Stimulated activated CD8-positive, alpha-beta memory T cell treated with anti-CD3 and anti-CD28 coated beads, Interleukin-2, amount 100 ng/mL, for 1 hour (primary cell): ENCODE measurements at places on chromosomes 7 and 10.

DNA sequence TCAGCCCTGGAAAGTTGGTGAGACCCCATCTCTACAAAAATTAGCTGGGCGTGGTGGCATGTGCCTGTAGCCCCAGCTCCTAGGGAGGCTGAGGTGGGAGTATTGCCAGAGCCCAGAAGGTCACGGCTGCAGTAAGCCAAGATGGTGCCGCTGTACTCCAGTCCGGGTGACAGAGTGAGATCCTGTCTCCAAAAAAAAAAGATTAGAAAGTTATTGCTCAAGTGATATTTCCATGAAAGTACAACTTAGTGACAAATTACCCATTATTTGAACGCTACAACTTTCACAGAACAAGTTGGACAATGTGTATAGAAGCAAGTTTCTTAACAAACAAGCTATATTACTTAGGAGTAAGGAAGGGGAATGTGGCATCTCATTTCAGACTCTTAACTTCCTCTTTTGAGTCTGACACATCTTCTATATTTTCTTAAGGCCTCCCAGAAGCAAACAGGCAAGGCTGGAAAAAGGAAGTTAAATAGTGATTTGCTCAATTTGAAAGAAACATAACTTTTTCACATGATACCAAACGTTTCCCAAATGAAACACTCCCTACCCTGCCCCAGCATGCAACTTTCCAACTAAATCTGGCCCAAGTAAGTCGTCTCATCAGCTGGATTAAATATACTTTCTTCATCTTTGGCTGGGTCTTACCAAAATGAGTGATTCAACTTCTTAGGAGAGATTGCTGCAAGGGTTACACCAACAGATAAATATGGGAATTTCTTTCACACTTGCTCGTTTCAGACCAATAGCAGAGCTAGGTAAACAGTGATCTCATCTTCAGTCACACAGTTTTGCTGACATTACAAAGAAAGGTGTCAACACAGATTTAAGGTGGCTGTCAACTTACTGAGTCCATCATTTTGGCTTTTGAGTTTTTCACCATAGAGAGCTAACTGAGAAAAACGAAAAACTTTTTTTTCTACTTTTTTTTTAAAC is 66.3 kb upstream of the KLF6 start:
- no peak for DNase-seq

GRCh38 chr7:113912876-113913275 is 5.9 kb downstream of the PPP1R3A start:
- DNase-seq = no peak

DNA sequence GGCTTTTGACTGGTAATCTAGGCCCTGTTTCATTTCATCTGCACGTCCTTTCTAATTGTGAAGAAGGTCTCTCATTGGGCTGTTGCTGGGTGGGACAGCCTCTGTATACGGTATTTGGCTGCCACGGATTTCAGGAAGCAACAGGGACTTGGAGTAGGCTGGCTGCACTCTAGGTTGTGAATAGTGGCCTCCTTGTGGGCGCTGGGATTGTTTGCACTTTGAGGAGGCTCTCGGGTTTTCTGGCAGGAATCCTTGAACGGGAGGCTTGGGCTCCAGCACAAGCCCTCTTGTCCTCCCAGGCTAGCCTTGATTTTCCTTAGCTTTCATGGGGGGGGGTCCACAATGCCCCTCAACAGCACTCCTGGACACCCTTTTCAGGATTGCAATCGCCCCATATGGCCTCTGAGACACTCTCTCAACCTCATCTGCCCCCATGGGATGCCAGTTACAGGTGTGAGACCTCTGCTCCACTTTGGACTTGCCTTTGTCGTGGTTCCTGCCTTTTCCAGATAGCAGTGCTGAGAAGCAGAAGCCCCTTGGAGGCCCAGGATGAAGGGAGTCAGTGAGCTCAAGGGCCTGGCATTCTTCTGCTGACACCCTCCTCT is 33.9 kb upstream of the ZNF273 start:
- DNase-seq = no peak

GRCh38 chr7:112876877-112877276 is 86.7 kb upstream of the TMEM168 start:
- no peak for DNase-seq

GRCh38 chr7:115662120-115662519 is 368.4 kb downstream of the TFEC start:
- no peak for DNase-seq

GRCh38 chr7:2013381-2014311 is 219.1 kb downstream of the MAD1L1 start:
- DNase-seq = no peak

- no peak for DNase-seq
These were observed 17.9 kb upstream of the CCSER2 start for GRCh38 chr10:84310470-84310869.

DNA sequence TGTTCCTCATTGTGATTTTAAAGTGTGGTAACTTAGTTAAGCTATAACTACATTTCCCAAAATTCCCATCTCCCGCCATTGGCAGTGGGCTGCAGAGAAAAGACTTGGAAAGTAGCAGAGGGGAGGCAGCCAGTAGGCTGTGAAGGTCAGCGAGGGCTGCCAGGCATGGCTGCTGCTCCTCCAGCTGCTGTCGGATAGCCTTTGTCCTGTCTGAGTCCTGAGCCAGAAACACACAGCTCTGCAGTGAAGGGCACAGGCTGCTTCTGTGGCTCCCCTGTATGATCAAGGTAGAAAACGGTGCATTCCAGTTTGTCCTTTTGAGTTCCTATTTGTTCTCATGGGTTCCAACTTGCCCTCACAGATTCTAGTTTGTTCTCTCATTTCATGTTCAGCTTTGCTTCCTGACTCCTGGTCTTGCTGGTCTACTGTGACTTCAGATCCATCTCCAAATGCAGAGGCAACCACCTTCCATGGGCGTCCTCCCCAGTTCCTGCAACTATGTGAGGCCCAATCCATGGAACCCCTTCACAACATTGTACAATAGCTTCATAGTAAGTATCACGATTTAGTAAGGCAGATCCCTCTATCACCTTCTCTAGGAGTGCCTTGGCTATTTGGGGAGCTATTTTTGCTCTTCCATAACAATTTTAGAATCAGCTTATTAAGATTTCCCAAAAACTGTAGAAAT is 31.7 kb downstream of the SYPL1 start:
- DNase-seq = no peak

- no peak for DNase-seq
These were observed 4.1 kb upstream of the CHN2 start for GRCh38 chr7:29190349-29191045.

DNA sequence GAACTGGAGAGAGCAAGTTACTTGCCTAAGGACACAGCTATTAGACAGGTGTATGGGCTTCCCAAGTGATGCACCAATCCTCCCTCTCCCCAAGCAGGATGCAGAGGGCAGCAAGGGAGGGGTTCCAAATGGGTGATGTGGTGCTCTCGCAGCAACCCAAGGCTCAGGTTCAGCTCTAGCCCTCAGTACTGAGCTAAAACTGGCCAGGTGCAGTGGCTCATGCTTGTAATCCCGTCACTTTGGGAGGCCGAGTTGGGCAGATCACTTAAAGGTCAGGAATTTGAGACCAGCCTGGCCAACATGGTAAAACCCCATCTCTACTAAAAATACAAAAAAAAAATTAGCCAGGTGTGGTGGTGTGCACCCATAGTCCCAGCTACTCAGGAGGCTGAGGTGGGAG is 40.7 kb downstream of the GPRIN2 start:
- DNase-seq = no peak

DNA sequence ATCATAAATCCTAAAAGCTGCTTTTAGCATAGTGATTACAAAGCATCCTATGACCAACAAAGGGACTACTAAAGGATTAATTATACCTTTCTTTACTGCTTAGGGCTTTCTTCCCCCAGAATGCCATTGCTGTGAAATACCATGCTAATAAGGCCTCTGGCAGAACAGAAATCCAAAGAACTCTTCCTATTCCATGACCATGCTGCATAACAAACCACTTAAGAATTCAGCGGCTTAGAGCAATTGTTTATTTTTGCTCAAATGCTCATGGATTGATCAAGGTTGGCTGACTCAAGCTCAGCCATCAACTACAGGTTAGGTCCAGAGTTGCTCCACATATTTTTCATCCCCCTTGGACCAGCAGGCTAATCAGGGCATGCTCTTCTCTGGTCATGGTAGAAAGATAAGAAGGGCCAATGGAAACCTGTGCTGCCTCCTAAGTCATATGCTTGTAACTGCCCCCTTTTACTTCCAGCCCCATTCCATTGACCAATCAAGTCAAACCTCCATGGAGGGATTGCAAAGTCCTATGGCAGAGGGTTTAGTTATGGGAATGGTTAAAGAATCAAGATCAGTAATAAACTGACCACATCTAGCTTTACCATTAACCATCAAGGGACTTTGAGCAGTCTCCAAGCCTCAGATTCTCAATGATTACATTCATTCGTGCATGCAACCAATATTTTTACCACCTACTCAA is 244.4 kb upstream of the FZD1 start:
- DNase-seq = no peak

- no peak for DNase-seq
These were observed 25.0 kb downstream of the GPER1 start for GRCh38 chr7:1112625-1113547.

DNA sequence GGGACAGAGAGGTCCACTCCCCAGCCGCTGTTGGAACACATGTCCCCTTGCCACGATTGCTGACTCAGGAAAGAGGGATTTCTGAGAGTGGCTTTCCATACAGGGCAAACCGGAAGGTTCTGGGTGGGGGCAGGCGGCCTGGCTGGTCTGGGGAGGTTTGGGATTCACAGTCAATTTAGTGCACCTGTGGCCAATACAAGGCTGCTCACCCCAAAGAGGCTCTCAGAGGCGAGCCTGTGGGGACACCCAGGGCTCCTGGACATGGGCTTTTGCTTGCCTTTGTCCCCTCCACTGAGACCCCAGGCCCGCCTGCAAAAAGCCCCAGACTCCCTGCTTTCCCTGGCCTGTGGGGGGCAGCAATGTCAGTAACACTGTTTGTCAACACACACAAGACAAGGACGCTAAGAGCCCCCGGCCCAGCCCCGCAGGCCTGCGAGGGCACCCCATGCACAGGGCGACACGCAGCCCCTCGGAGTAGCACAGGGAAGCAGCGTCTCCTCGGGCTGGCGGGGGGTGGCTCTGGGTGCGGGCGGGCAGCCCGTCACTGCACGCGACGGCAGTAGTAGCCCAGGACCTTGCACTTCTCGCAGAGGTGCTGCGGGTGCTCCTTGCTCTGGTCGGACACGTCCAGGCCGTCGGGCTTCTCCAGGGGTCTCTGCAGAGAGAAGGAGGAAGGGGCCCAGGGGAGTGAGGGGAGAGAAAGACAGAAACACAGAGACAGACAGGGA is 38.7 kb downstream of the PPIF start:
- no peak for DNase-seq

- no peak for DNase-seq
These were observed 20.7 kb upstream of the ZRANB1 start for GRCh38 chr10:124921261-124921660.

GRCh38 chr7:142540371-142540770 is 208.9 kb upstream of the PRSS1 start:
- no peak for DNase-seq

GRCh38 chr7:47786557-47787248 is 161.6 kb downstream of the PKD1L1 start:
- no peak for DNase-seq

GRCh38 chr10:47420305-47421056 is 36.4 kb upstream of the ZNF488 start:
- DNase-seq = no peak

- no peak for DNase-seq
These were observed 51.1 kb upstream of the MEOX2 start for GRCh38 chr7:15737601-15738000.

DNA sequence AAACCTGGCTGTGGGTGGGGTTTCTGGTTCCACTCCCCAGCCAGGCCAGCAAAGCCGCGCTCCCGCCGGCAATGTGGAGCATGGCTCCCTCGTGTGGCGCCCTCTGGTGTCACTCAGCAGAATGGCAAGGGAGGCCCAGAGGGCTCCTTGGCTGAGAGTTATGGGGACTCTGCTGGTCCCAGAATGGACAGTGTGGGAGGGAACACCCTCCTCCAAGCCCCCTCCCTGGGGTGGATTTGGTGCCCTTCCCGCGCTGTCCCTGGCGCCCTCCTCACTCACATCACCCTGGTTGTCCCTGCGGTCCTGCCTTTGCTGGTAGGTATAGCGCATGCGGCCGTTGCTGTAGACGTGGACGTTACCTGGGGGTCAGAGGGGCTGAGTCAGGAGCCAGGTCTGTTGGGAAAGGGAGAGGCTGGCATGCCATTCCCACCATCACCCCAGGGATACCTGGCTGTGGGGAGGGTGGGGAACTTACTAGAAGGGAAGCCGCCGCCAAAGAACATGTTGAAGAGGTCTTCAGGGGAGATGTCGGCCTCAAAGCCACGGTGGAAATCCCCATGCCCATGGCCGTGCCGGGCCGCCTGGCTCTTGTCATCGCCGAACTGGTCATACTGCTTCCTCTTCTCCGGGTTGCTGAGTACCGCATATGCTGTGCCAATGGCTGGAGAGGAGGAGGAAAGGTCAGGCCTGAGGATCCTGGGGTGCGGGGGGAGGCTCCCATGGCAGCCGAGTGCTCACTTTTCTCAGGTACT is 14.0 kb downstream of the DNAJB12 start:
- DNase-seq = peak; percentile 55

DNA sequence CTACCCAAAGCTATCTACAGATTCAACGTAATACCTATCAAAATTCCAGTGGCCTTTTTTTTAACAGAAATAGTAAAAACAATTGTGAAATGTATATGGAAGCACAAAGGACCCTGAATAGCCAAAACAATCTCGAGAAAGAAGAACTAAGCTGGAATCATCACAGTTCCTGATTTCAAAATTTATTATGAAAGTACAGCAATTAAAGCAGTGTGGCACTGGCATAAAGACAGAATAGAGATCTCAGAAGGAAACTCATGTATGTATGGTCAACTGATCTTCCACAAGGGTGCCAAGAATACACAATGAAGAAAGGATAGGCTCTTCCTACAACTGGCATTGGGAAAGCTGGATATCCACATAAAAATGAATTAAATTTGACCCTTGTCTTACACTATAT is 23.2 kb downstream of the PNLIPRP3 start:
- DNase-seq = no peak

GRCh38 chr7:87886875-87887274 is 10.6 kb downstream of the DBF4 start:
- DNase-seq = no peak

DNA sequence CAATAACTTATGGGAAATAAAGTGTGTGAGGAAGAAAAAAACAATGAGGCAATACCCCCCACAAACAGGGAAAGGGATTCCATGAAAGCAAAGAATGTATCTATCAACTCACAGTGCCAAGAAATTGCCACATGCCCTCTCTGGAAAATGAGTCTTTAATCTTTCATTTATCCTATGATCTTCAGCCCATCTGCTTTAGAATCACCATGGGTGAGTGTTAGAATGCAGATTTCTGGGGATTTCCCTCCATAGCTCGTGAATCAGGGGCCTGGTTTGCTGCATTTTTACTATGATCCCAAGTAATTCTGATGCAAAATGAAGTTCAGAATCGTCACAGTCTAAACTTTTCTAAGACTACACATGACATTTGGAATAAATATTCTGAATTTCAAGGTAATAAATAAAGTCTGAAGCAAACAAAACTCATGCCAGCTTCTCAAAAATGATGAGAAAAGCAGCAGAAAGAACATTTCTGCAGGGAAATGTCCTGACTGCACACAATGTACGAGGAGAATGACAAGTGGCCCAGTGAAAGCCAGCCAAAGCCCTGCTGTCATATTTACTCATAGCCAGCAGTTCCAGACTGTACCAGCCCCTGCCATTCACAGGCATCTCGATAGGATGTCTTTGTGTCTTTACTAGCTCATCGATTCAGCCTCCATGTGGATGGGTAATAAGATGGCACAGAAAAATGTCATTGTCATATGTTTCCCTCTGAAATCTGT is 167.1 kb downstream of the ELMO1 start:
- DNase-seq = no peak

- DNase-seq = no peak
These were observed 394.9 kb downstream of the HTR7 start for GRCh38 chr10:90462749-90463470.

GRCh38 chr10:114507449-114507848 is 103.1 kb upstream of the AFAP1L2 start:
- DNase-seq = no peak
